Activated CD4-positive, CD25-positive, alpha-beta regulatory T cell (primary cell): ENCODE measurements at places on chromosomes 16 and 17.

- DNase-seq, result no peak
These were observed 30.8 kb downstream of the SREBF1 start for GRCh38 chr17:17806035-17806434.

GRCh38 chr16:16108759-16109158 is 114.5 kb downstream of the ABCC6 start:
- no peak for DNase-seq

DNA sequence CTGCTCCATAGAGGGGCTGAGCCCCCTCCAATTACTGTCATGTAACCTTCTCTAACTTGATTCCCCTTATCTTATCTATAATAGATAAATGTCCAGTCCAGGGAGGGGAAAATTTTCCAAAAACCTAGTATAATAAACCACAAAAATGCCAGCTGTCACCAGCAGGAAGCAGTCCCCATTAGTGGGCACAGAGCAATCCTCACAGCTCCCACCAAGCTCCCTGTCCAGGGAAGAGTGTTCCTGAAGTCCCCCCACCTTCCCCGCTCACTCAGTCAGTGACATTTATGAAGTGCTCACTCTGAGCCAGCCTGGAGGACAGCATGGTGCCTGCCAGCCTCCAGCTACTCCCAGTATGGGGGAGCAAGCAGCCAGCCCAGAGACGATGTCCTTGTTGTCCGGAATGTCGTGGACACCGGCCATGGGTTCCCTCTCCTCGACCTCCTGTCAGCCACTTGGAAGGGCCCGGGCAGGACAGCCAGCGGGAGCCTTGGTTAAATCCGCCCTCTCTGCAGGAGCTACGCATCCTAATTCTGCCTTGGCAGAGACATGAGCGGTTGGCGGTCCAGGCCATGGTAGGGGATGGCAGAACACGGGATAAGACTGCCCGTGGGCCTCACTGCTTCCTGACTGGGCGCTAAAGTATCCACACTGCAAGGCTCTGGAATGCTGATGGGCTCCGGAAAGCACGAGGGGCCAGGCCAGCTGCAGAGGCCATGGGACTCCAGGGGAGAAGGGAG is 102.0 kb upstream of the CDH5 start:
- no peak for DNase-seq

DNA sequence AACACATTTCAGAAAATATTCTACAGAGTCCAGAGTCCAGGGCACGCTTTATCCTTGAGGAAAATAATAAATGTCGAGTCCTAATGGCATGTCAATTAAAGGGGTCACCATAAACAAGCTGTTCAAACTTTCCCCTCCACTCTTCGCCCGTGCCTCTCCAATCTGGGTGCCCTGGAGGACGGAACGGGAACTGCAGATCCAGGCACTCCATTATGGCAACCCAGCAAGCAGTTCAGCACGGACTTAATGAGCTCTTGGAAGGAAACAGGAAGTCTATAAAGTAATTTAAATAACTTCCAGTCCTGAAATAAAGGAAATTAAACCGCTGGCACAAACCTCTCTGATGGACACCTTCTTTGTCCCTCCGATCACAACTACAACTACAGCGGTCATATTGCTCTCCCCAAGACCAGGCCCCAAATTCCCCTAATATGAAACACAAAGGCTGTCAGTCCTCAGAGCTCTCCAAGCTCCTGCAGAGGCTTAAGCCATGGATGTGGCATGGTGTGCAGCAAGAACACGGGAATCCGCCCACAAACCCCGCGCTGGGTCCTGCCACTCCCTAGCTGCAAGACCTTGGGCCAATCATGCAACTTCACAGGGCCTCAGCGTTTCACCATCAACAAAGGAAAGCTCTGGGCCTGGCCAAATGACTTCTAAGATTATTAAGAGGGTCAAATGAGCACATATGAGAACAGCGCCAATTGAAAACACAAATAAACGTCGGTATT is 52.6 kb downstream of the ZFHX3 start:
- no peak for DNase-seq

DNA sequence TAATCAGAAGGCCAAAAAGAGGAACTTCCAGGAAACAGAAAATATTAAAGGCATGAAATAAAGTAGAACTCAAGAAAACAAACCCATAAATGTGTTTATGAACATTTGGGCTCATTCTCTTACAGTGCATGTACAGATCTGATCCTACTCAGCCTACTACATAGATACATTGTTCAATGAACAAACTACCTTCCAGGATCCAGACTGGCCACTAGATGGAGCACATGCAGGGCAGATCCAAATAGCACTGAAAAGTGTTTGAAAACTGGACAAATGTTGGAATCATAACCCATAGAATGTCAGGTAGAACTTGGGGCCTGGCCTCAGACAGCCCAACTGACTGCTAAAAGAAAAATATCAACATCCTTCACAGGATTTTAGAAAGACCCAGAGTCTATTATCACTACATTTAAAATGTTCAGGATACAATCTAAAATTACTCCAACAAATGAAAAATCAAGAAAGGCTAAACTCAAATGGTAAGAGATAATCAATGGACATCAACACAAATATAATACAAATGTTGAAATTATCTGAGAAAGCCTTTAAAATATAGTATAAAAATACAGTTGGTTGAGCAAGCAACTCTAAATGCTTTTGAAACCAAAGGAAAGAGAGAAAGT is 122.4 kb upstream of the NUDT7 start:
- DNase-seq, result no peak

GRCh38 chr17:36511216-36511615 is 23.5 kb downstream of the MYO19 start:
- DNase-seq, result no peak

- DNase-seq, result no peak
These were observed 34.3 kb downstream of the SEC14L1 start for GRCh38 chr17:77174928-77175661.

DNA sequence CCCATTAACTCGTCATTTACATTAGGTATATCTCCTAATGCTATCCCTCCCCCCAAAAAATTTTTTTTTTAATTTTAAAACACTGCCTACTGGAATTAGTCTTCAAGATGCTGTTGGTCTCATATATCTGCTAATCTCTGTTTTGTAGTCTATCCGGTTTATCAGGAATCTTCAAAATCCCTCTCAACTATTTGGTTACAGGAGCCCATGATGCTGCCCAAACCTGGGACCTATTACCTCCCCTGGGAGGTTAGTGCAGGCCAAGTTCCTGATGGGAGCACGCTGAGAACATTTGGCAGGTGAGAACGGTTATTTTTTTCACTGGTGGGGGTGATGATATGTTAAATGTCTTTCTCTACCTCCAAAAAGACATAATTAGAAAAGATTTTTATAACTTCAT is 6.9 kb downstream of the TEN1 start:
- DNase-seq, result no peak

- no peak for DNase-seq
These were observed 177.6 kb downstream of the IRF8 start for GRCh38 chr16:86076606-86077005.

DNA sequence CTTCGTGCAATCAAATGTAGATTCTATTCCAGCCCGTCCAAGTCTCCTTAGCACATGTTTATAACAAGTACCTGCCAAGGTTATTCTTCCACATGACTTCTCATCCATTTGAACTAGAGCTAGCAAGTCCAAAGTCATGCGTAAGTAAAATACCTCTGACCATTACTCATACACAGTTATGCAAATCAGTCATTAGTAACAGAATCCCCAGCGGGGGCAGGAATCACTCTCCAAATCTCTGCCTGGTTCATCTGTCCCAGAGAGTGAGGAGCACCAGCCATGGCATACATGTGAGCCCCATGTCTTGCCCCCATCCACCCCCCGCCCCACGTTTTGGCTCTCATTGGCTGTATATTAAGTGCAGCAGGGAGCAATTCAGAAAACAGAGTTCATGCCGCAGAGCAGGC is 27.7 kb downstream of the SRL start:
- DNase-seq, result no peak

DNA sequence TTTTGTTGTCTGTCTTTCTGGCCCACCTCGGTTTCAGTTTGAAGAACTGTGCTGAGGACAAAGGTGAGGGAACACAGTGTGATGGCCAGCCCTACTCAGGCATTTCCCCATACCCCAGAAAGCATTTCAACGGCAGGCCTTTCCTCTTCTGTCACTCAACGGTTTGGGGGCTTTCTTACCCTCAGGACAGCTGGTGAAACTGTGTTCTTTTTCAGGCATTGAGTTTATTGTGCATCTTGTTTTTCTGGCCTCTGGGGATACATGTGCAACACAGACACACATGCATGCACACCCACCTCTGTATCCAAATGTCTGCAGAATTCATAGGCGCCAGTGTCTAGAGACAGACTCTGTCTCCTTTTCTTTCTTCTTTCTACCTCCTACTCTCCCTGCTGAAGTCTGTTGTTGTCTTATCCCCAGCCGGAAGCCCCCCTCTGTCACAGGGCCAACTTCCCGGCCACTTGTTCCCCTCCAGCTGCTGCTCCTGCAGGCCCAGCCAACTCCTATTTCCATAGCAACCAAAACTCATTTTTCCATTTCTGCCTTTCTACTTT is 17.0 kb downstream of the CHD9 start:
- no peak for DNase-seq

DNA sequence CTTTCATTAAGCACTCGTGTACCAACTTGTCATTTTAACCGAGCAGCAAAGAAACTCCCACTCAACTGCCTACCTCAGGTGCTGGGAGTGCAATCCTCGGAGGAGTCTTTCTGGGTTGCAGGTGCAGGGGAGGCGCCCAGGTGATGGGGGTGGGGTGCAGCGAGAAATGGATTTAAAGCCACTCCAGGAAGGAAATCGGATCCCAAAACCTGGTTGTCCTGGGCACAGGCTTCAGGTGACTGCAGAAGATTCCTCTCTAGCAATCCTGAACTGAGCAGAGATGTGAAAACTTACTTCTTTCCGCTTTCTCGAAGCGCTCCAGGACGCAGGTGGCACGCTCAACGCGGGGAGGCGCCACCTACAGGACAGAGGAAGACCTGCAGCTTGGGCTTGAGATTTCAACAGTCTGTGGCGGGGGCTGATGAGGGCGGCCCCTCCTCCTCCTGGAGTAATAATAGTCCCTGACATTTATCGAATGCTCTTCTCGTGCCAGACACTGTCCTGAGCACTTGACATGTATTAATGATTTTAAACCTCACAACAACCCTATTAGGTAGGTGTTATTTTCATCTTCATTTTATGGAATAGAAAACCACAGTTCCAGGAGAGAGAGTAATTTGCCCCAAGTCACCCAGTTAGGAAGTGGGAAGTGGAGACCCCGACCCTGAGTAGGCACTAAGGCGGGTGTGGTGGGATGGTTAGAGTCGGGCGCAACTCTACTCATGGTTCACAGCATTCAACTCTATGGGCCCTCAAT is 27.2 kb upstream of the SKAP1 start:
- peak; percentile 63 for DNase-seq

DNA sequence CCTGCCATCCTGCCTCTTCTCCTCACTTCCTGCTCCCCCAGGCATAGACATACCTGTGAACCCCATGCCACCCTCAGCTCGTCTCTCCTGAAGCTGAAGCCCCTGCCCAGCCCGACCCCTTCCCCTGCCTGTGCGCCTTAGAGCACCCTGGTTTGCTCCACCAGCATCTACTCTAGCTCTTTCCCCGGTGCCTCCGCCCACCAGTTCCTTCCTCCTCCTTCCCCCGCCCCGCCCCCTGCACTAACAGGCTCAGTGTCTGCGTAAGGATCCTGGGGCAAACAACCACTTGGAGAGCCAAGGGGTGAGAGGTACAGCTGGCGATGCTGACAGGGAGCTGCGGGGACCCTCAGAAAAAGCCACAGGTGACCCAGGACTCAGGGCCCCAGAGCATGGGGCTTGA is 1.9 kb downstream of the GPR142 start:
- no peak for DNase-seq

DNA sequence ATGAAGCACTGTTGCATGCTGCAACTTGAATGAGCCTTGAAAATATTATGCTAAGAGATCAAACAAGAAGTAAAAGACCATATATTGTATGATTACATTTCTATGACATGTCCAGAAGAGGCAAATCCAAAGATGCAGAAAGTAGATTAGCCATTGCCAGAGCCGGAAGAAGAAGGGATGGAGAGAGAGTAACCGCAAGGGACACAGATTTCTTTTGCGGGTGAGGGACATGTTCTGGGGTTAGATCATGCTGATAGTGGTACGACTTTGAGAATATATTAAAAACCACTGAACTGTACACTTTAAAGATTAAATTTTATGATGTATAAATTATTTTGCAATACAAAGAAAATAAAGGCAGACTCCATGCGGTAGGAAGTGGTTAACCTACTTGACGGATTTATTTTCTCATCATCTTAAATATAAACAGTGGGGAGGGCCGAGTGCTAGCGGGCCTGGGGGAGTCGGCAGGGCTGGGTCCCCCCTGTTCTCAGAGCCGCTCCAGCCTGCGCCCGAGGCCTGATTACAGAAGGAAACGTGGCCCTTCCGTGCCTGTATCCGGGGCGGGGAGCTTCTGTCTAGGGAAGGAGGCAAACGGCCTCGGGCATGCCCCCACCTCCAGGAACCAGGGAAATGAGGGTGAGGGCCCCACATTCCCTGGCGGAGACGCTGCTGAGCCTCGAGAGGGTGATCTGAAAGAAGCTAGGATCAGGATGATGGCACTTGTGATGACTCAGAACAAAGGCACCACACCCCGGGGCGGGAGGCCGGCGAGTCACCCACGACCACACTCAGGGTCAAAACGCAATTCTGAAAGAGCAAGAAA is 48.0 kb downstream of the SHCBP1 start:
- DNase-seq, result no peak

GRCh38 chr17:76956846-76957540 is 88.8 kb downstream of the MGAT5B start:
- no peak for DNase-seq

GRCh38 chr16:67969254-67970039 is 1.0 kb upstream of the SLC12A4 start:
- DNase-seq, result no peak

DNA sequence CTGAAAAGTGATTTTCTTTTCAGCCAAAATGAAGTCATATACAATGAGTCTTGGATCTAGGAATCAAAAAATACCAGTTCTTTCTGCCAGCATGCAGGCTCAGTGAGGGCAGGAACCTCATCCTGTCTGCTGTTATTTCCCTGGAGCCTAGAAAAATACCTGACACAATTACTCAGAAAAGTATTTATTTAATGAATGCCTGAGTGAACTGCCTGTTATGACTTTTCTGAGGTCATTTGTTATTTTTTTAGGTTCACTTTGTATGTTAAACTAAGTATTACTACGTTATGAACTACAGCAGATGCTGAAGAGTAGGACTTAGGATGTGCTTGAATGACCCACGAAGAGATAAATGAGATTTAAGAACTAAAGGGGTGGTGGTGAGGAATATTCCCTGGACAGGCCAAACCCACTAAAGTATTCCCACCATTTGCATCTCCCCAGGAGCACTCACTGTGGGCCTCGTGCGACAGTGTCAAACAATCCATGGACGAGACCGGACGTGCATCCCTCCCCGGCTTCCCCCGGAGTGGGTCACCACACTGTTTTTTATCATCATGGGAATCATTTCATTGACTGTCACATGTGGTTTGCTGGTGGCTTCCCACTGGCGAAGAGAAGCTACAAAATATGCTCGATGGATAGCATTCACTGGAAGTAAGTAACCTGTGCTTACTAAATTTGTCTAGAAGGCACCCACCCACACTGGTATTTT is 17.1 kb upstream of the VWA3A start:
- DNase-seq, result no peak

GRCh38 chr17:57602896-57603295 is 142.2 kb downstream of the CCDC182 start:
- no peak for DNase-seq

- DNase-seq, result no peak
These were observed 242.7 kb downstream of the HAPSTR1 start for GRCh38 chr16:9334103-9334502.
